HCEC 1CT (cell line): ENCODE measurements at places on chromosomes 7 and 10.

DNA sequence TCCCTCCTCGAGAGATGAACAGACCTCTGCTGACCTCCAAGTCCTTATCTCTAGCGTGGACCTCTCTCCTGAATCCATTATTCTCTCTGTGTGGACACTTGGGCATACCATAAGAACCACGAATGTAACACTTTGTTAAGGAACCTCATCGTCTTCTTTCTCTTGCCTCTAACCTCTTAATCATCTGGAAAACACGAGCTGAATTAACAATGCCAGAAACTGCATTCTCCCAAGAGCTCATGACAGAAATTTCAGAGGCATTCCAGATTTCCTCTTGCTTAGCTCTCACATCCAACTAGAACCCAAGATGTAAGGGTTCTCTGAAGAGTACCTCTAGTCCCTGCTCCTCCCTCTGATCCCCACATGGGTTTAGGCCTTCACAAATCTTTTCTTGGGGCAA is 101.5 kb downstream of the TRIL start:
- DNase-seq, result no peak

DNA sequence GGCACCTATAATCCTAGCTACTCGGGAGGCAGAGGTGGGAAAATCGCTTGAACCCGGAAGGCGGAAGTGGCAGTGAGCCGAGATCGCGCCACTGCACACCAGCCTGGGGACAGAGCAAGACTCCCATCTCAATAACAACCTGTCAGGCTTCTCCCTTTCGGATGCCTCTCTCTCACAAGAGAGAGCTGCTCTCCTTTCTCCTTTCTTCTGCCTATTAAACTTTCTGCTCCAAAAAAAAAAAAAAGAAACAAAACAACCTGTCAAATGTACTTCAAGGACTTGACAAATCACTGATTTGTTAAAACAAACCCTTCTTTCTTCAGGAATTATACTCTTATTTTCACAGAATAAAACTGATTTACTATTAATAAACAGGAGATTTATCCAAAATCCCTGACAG is 3.6 kb downstream of the PSAP start:
- no peak for DNase-seq

DNA sequence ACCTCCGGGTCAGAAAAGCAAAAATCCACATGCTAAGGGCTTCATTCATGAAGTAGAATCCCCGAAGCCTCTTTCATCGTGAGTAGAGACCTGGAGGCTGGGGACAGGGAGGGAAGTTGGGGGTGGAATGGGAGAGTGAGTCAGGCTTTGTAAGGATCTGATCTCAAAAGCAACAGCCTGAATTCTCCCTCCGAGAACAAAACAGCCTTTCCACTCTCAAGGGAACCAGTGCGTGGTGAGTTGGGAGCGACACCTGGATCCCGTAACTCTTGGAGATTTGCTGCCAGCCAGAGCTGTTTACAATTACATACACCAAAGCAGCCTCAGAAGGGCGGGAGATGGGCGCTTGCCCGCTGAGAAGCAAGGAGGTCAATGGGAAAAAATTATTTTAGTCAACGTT is 10.8 kb downstream of the AFAP1L2 start:
- no peak for DNase-seq

DNA sequence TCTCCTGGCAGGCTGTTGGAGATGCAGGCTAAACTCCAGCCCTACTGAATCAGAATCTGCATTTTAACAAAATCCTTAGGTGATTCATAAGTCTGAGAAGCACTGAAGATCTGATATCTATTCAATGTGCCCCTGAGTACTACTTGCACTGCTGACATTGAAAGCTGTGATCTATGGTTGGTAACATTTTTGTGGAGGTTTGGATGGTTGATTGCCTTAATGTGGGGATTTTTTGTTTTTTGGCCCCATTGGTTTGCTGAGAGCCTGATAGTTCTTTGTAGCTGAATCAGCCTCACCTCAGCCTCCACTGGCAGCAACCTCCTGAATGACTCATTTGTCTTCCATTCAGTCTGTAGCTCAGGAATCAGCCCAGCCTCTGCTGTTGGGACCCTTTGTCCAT is 14.7 kb upstream of the LRRN3 start:
- peak; percentile 34 for DNase-seq

- DNase-seq, result peak; percentile 45
Measured at GRCh38 chr10:45420453-45421192, 46.6 kb downstream of the ALOX5 start.

GRCh38 chr10:34489411-34489810 is 325.7 kb downstream of the PARD3 start:
- no peak for DNase-seq

- no peak for DNase-seq
Measured at GRCh38 chr10:121514141-121514865, 83.9 kb downstream of the FGFR2 start.

GRCh38 chr7:44221231-44221791 is 20.5 kb downstream of the YKT6 start:
- DNase-seq, result no peak

DNA sequence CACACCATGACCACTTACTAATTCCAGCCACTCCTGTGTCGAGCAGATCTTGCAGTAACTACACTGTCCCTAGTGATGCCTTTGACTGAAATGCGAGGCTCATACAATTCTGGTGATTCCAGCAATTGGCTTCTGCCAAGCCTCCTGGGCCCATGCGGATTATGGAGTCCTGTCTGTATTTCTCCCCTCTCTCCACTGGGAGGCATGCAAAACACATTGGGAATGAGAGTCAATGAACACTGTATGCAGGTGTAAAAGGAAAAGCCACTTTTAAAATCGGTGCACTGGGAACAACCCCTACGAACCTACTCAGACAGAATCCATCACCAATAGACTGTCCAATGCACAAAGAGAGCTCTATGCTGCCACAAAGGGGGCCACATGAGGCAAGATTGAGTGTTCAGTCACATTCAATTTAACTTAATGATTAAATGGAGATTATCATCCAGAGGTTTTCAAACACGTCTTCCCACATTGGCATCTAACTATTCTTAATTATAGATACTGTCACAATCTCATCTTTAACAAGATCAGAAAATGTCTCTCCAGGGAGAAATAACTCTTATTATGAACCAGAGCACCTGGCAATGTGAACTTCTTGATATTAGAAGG is 550.6 kb downstream of the GLRX3 start:
- no peak for DNase-seq

GRCh38 chr10:34163075-34163905 is 651.8 kb downstream of the PARD3 start:
- no peak for DNase-seq

DNA sequence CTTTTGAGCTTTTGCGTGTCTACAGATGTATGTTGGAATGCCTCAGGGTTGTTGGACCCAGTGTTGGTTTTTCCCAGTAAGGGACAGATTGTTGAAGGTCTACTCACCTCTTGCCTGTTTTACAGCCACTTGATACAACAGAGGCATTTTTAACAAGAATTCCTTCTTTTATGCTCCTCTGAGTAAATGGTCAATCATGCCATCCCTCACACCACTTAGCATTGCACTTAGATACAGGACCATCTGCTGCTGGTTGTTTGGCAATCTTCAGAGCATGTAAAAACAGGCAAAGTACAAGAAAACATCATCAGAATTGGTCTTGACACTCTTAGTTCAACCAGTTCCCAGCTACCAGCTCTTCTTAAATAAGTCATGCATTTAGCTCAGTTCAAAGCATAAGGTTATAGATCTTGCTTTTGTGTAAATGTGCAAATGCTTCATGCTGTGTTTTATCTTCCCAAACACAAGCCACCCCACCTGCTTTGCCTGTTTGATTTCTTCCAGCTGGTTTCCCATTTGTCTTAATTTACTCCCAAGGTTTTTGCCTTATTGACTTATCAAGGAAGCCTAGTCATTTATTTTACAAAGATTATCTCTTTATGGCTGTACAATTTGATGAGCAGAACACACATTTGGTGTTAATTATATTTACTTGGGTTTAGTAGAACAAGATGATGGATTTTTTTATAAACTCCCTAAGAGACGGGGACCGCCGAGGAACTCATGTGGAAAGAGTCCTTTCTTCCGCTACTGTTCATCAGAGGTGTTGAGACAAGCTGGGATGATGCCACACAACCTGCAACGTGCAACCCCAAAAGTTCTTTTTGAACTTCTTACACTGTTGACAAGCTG is 136.6 kb downstream of the AHR start:
- DNase-seq, result no peak

DNA sequence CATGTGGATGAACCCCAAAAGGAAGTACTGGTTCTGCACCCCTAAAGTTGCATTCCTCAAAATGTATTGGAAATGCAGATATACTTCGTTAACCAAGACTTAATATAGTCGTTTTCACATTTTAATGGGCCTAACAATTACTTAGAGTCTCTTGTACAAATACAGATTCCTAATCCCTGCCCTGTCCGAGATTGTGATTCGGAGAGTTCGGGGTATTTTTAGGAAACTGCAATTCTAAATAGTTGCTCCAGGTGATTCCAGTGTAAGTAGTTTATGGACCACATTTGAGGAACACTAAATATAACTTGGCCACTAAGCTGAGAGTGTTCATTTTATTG is 830 bp downstream of the TRUB1 start:
- no peak for DNase-seq

GRCh38 chr10:28906934-28907333 is 229.6 kb downstream of the BAMBI start:
- peak; percentile 21 for DNase-seq

GRCh38 chr10:133070405-133070804 is 17.3 kb upstream of the ADGRA1 start:
- DNase-seq, result no peak

DNA sequence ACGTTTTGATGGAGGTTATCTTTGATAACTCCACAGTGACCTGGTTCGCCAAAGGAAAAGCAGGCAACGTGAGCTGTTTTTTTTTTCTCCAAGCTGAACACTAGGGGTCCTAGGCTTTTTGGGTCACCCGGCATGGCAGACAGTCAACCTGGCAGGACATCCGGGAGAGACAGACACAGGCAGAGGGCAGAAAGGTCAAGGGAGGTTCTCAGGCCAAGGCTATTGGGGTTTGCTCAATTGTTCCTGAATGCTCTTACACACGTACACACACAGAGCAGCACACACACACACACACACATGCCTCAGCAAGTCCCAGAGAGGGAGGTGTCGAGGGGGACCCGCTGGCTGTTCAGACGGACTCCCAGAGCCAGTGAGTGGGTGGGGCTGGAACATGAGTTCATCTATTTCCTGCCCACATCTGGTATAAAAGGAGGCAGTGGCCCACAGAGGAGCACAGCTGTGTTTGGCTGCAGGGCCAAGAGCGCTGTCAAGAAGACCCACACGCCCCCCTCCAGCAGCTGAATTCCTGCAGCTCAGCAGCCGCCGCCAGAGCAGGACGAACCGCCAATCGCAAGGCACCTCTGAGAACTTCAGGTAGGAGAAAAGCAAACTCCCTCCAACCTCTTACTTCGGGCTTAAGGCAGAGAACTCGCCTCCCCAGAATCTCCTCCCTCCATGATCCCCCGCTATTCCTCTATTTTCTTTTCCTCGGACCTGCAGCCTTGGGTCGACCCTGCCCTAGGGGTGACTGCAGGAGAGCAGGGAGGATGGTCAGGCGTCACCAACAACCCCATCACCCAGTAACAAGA is at the start of gene SERPINE1:
TSS of gene SERPINE1 (plus strand) at position 454 of the 809 bp plus-strand sequence. CDS start 1,290 bp downstream, outside the sequence.
- peak; percentile 100 for DNase-seq

- peak; percentile 31 for DNase-seq
Measured at GRCh38 chr7:98240961-98241673, 10.9 kb downstream of the TECPR1 start.

DNA sequence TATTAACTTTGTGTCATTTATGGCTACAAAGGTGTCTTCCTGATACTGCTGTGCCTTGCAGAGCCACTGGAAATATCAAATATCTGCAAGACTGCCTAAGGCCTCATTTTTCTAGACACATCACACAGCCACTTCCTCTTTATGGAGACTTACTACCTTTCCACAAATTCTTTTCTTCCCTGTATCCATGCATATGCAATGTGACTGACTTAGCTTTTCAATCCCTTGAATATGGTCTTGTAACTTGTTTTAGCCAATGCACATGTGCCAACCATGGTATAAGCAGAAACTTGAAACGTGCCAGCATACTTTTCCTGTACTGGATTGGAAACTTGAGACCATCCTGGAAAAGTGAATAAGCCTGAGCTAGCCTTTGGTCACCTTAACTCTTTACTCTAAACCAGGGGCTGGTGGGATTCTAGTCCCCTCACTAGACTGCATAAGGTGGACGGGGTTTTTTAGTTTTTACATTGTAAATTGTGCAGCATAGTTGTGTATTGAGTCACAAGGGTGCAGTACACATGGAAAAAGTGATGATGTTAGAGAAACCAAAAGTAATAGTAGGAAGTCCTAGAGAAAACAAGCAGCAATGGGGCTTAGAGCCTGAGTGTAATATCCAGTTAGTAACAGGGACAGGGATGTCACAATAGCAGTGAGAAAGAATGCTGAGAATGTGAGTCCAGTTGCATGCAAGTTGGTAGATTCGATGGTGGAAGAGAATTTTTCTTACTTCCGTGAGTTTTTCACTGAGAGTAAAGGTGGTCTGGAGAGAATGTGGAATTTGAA is 879.5 kb downstream of the SORCS1 start:
- DNase-seq, result peak; percentile 23
